ENCODE measurements at places on chromosomes 7 and 10. TPM values are rescaled to one million over a fixed set of nuclear protein-coding genes. Genes with fewer than 3 reads are reported as not detected.

Gene CDC14C
- not detected for total RNA-seq

DNA sequence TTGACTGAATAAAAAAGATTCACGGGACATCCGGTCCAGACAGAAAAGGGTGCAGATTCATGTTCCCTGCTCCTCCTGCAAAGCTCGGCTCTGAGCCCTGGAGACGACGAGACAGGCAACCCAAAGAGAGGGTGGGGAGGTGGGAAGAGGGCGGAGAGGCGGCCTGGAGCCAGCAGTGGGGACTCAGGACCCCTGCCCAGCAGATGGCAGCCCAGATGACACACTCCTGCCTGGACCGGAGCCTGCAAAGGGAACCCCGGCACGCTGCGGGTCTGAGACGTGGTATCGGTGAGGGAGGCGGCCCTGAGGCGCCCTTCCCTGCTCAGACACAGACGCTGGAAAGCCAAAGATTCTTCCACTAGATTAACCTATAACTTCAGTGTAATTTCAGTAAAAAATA, 250.8 kb downstream of the ELFN1 start:
- no peak overlapping the region for H3K27ac ChIP-seq
- no peak overlapping the region for H3K4me3 ChIP-seq
- H3K4me1 ChIP-seq, result no peaks in the 10 kb centered on the region

Gene OR2A5
- total RNA-seq, result not detected

DNA sequence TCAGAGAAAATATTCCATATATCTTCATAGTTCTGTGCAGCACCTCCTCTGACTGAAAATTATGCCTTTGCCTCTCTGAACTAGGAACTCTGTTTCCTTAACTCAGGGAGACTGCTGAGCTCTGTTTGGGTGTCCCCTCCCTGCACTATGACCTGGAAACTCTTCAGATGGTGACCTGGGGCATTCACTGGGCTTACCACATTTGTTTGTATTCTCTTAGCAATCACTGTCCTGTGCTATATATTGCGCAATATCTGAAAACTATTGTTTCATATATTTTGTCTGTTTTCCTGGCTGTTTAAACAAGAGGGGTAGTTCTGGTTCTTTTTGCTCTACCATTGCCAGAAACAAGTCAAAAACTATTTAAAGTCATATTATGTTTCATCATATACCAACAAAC, 181.8 kb upstream of the KIAA1217 start:
- H3K4me1 ChIP-seq, result no peaks in the 10 kb centered on the region
- H3K27me3 ChIP-seq, result no peaks in the 10 kb centered on the region
- no peak overlapping the region for H3K27ac ChIP-seq
- H3K36me3 ChIP-seq, result no peaks in the 10 kb centered on the region
- no peak overlapping the region for H3K4me3 ChIP-seq
- no peak for DNase-seq

DNA sequence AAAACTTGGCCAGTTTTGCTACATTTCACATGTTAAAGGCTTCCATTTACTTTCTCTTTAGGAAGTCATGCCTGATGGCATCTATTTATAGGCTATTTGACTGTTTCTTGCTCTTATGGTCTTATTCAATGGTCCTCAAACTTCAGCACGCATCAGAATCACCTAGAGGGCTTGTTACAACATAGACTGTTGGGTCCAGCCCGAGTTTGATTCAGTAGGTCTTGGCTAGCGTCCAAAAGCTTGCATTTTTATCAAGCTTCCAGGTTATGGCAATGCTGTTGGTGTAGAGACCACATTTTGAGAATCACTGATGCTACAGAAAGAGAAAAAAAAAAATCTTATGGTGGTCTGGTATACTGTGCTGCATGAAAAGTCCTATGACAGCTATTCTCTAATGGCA, 51.9 kb downstream of the MTPN start:
- no peak overlapping the region for H3K27ac ChIP-seq
- H3K36me3 ChIP-seq, result no peaks in the 10 kb centered on the region
- H3K27me3 ChIP-seq, result no peaks in the 10 kb centered on the region
- H3K4me1 ChIP-seq, result no peaks in the 10 kb centered on the region
- no peak for DNase-seq

DNA sequence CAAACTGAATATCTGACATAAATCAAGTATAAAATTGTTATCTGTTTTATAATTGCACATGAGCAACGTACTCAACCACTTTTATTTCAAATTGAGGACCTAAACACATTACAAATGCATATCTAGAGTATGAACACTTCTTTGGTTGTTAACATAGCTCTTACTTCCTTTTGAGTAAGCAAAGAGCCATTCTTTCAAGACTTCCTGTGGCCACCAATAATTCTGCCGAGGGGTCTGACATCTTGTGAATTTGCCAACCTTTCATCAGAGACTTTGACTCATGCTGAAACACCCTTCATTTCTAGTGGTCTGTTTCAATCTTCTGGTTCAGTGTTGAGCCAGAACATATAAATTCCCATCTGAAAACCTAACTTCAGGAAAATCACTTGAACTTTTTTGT, 59.4 kb downstream of the CDK14 start:
- no peaks in the 10 kb centered on the region for H3K27me3 ChIP-seq
- H3K4me3 ChIP-seq, result no peak overlapping the region
- DNase-seq, result no peak
- no peaks in the 10 kb centered on the region for H3K4me1 ChIP-seq
- no peaks in the 10 kb centered on the region for H3K36me3 ChIP-seq

Gene SPDYE5
- 0.15 TPM for total RNA-seq

GRCh38 chr10:120944586-120945125, 93.5 kb downstream of the WDR11 start:
- H3K36me3 ChIP-seq, result no peaks in the 10 kb centered on the region
- no peak for DNase-seq
- H3K4me3 ChIP-seq, result no peak overlapping the region
- H3K27ac ChIP-seq, result no peak overlapping the region

Gene TIMM23B
- 14.1 TPM for total RNA-seq

DNA sequence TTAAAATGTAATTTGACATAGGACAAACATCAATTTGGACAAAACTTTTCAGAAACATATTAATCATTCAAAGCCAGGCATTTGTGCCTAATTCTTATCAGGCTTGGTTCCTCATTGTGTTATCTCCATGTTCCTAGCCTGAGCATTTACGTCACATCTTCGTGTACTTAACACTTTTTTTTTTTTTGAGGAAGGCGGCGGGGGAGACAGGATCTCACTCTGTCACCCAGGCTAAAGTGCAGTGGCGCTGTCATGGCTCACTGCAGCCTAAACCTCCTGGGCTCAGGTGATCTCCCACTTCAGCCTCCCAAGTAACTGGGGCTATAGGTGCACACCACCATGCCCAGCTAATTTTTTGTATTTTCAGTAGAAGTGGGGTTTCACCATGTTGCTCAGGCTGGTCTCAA, 19.8 kb downstream of the HNRNPA2B1 start:
- no peak overlapping the region for H3K4me3 ChIP-seq
- H3K27me3 ChIP-seq, result no peaks in the 10 kb centered on the region
- no peak overlapping the region for H3K27ac ChIP-seq
- no peaks in the 10 kb centered on the region for H3K4me1 ChIP-seq
- no peaks in the 10 kb centered on the region for H3K36me3 ChIP-seq
- no peak for DNase-seq

Gene CTNNA3
- 9.7 TPM for total RNA-seq

GRCh38 chr7:2661602-2662272, 26.3 kb upstream of the AMZ1 start:
- H3K36me3 ChIP-seq, result no peaks in the 10 kb centered on the region
- H3K27me3 ChIP-seq, result no peaks in the 10 kb centered on the region
- DNase-seq, result peak; percentile 39
- H3K4me1 ChIP-seq, result peaks cover 12% of the 10 kb centered on the region
- H3K27ac ChIP-seq, result peak overlapping the region; percentile 82

DNA sequence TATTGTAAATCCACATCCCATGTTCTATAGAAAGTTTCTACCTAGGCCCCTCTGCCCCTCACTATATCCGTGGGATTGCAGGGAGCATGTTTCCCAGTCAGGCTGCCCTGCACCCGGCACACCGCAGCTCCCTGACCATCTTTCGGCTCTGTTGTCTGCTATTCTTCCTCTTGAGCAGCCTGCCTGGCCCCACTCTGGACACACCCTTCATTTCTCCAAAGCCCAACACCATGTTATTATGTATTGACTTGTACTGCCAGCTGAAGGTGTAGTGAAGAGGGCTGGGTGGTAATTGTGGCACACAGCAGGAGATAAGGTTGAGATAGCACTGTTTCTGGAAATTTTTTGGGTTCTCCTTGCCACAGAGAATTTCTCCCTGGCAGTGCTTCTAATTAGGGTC, 9.8 kb downstream of the LRMDA start:
- H3K4me1 ChIP-seq, result no peaks in the 10 kb centered on the region
- H3K4me3 ChIP-seq, result no peak overlapping the region
- H3K27me3 ChIP-seq, result no peaks in the 10 kb centered on the region
- no peak for DNase-seq

DNA sequence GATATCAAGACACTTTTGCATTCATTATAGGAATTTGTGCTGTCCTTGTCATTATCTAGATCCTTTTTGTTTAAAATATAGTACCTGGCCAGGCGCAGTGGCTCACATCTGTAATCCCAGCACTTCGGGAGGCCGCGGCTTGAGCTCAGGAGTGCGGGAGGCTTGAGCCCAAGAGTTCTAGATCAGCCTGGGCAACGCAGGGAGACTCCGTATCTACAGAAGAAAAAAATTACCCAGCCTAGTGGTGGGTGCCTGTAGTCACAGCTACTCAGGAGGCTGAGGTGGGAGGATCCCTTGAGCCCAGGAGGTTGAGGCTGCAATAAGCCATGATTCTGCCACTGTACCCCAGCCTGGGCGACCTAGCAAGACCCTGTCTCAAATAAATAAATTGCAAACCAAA, 621 bp upstream of the MORN4 start:
- DNase-seq, result no peak
- no peaks in the 10 kb centered on the region for H3K36me3 ChIP-seq
- peak overlapping the region; percentile 67 for H3K4me3 ChIP-seq
- peak overlapping the region; percentile 10 for H3K27ac ChIP-seq
- H3K27me3 ChIP-seq, result no peaks in the 10 kb centered on the region
- H3K4me1 ChIP-seq, result peaks cover 2% of the 10 kb centered on the region

Data from ovary (tissue), 10 donors.